Stimulated activated CD4-positive, alpha-beta T cell treated with anti-CD3 and anti-CD28 coated beads, Interleukin-1b, Interleukin-23, amount 100 ng/mL, for 4 hours (primary cell): ENCODE measurements at places on chromosomes 7 and 10.

- no peak for DNase-seq
Measured at GRCh38 chr7:155759740-155760430, 52.4 kb downstream of the SHH start.

GRCh38 chr10:125417605-125418004, 257.2 kb upstream of the CTBP2 start:
- DNase-seq = no peak

DNA sequence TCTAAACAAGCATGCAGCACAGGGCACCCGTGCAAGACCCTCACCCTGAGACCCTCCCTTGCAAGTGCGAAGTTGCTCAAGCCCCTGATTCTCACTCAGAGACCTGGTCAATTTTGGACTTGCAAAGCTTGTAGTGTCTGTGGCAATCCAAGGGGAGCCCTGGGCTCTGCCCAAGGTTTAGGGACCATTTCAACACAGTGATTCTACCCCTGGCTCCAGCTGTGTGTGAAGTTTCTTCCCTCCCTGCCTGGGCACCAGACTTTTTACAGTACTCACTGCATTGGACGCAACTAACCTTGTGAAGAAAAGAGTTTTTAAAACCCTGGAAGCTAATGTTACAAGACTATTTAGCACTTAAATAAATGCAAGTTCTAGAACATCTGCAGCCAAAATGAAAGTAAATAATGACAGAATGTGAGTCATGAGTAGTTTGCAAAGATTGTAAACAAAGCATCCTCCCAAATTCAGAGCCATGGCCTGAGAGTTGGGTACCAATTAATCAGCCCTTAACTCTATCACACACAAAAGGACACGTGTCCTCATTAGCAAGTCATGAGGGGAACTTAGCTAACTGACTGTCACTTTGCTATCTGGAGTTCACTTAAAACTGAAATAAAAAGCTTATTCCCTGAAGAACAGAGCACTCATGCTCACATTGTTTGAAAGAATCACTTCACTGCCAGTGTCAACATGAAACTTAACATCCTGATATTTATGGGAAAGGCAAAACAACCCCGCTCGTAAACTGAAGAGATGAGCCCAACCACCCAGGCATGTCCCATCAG, 48.1 kb downstream of the RGS10 start:
- DNase-seq = no peak

DNA sequence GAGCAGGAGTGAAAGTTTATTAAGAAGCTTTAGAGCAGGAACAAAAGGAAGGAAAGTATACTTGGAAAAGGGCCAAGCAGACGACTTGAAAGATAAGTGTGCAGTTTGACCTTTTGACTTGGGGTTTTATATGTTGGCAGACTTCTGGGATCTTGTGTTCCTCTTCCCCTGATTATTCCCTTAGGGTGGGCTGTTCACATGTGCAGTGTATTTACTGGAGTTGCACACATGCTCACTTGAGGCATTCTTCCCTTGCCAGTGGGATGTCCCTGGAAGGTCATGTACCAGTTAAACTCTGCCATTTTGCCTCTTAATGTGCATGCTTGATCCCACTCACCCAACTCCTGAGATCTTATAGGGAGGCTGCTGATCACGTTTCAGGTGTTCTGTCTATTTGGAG, 23.4 kb upstream of the ARHGAP12 start:
- DNase-seq = no peak

GRCh38 chr10:123651421-123652047, 14.6 kb upstream of the GPR26 start:
- no peak for DNase-seq

- DNase-seq = no peak
Measured at GRCh38 chr10:124719213-124719851, 24.8 kb downstream of the FAM53B start.

DNA sequence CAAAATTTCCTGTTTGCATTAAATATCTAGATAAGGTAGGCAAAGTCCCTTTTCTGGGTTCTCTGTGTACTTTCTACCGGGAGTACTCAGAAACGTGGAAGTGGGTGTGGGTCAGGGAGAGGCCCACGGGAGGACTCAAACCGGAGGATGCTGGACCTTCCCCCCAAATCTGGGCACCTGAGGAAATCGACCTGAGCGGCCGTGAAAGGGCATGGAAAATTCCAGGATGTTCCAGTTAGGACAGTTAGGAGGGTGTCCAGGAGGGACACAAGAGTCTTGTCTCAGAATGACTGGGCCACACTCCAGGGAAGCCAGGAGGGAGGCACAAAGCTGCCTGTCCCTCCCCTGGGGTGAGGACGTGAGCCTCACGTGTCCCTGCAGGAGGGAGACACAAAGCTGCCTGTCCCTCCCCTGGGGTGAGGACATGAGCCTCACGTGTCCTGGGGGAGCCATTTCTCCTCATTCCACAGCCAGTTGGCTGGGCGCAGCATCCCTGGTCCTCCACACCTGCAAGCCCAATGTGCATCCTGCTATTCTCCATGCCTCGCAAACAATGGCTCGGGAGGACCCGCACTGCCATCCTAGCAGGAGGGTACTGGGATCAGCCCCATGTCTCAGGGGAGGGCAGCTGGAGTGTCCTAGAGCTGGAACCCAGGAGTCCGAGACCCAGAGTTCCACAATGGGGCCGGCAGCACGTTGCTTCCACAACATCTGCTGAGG, 190.5 kb upstream of the PPP2R2D start:
- no peak for DNase-seq

GRCh38 chr10:52391927-52392602, 78.0 kb downstream of the DKK1 start:
- no peak for DNase-seq

DNA sequence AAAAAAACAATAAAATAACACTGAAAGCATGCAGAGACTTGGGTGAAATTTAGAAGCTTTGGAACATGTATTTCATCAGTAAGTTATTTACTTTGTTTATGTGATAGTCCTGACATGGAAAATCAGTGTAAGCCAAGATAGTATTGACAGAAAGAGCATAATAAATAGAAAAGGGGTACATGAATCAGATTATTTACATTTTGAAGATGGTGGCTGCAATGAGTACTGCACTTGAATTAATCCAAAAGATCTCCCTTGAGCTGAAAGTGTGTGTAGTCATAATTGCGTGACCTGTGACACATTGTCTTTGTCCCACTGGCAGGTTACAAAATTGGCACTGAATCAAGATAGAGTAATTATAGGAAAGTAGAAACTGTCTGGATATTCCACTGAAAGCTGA, 562.9 kb downstream of the GFRA1 start:
- no peak for DNase-seq

DNA sequence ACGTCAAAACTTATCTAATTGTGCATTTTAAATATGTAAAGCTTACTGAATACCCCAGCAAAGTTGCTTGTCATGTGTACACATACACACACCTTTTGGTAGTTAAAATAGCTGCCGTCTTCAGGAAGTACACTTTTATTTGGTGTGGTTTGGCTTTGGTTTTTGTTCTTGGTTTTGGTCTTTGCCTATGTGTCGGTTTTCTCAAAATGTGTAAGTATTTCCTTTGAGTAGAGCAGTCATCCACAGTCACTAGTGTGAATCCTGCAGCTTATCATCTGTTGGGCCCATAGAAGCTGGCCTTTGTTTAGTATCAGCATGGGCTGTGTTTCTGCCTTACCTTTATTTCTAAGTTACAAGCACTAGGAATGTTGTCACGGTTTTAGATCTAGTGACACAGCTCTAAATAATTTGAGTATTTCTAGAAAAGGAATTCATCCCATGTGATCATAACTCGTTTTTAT, 35.3 kb downstream of the NET1 start:
- no peak for DNase-seq

DNA sequence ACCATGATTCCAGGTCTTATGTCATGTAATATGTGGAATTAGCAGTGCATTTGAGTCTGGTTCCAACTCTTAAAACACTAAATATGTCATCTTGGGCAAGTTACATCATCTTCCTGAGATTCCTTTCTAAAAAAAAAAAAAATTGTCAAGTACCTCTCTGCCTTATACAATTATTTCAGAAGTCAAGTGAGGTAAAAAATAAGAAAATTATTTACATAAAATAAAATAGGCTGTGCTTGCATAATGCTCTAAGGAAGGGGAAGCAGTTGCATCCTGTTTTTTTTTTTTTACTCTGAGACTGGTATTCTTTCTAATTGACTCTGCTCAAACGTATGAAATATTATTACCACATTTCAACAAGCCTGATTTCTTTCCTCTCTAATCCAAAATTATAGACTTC, 55.1 kb upstream of the SEMA3A start:
- no peak for DNase-seq

DNA sequence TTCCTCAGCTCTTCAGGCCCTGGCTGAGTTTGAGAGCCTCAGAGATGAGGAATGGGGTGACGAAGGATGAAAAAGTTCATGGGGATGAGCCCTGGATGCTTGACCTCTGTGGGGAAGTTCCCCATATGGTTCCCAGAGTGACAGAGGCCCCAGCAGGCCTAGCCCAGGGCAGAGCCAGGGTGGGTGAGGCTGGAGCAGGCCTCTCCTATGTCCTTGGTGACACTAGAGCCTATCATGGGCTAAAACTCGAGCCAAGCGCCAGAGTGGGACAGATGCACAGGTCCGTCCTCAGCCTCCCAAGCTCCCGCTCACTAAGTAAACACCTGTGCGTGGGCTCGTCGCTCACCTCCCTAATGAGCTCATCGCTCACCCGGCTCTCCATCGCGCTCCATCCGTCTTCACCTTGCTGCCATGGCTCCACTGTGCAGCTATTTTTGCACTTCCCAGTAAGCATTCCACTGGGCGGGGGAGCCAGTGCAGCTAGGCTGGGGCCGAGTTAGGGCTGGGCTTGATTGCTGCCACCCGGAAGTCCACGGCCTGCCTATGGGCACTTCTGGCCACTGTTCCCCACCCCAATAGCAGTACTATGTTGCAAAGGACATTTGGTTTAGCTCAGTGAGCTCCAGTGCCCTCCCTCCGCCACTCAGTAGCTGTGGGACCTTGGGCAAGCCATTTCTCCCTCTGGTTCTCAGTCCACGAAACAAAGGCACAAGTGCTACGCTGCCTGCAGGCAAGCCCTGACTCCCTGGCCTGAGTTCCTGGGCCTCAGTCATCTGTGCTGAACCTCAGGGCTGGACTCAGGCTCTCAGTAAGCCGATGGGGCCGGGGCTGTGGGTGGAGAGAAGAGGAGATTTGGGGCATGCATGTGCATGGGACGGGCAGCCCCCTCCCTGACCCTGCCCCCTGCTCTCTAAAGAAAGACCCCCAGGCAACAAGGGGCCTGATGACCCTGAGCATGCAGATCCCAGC, 117.3 kb upstream of the PCBD1 start:
- no peak for DNase-seq

DNA sequence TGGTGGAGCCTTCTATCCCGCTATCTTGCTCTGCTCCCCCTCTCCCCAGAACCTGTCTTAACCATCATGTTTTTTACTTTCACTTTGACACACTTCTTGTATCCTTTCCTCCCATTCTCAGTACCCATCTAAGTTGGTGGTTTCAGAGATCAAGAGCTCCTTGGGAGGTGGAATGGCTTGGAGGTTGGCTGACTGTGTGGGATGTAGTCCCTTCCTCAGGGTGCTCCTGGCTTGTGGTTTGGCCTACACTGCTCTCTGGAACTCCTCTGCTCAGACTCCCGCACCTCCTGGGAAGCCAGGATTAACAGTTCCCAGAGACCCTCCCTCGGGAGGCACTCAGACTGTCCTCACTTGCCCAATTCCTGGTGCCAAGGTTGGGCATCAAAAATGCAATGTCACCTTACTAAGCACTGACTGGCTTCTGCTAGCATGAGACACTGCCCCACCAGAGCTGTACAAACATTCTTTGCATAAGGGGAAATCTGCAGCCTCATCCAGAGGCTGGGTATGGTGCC, 93.1 kb upstream of the NAMPT start:
- DNase-seq = no peak

DNA sequence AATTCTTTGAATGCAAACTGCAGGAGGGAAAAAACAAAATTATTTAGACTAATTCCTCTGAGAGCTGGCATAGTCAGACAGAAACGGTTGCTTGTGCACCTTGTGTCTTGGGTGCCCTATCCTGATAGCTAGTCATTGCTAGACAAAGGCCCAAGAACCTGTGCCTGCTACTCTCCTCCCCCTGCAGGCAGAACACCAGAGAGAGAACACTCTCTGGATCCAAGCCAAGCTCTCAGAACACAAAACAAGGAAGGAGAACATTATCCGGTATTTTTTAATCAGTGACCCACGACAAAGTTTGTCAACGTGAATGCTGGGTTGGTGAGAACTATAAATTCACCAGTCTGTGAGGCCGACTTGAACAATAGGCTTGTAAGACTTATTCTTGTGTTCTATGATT, 18.8 kb upstream of the PPP1R9A start:
- no peak for DNase-seq

DNA sequence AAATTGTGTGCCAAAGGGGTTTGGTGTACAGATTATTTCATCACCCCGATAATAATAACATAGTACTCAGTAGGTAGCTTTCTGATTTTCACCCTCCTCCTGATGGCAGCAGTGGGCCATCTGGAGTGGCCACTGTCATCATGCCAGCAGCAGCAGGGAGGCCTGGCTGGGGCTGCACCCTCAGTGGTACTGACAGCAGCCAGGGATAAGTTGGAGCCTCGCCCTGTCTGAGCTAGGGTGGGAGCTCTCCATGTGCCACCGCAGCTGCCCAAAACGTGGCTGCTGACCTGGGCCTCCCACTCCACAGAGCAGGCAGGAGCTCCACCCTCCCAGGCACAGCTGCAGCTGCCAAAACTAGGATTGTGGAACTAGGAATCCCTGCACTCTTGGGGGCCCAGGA, 700.8 kb upstream of the KCND2 start:
- DNase-seq = no peak

GRCh38 chr10:122422266-122422989, 32.0 kb upstream of the ARMS2 start:
- no peak for DNase-seq

DNA sequence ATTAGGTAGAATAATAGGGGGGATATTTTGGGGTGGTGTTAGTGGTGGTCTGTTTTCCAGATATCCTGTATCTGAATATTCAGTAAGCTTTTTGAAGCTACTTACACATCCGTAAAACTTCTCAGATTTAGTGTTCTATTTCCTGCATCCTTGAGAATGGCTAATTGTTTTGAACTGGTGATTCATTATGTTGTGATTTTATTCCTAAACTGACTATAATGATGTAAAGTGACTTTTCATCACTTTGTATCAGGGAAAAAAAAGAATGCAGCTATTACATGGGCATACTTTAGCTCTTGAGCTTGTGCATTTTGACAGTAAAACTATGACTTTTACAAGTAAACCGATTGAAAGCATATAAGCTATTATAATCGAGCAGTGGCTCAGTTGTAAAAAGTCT, 18.2 kb downstream of the WAC start:
- DNase-seq = no peak

DNA sequence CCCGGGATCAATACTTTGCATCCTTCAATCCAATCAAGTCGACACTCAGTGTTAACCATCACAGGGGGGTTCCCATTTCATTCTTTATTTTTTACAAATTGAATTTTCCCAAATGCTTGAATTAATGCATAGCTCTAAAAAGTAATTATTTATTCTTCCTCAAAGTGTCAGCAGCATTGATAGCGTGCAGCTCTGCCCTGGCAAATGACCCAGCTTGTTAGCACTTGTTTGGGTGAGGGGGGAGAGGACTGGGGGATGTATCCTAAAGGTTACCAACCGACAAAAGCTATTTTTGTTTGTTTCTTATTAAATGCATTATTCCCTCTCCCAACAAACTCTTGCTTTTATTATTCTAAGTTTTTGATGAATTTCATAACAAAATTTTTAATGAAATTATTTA, 27.0 kb upstream of the ELMO1 start:
- no peak for DNase-seq
